ENCODE measurements at places on chromosomes 11 and 22.

DNA sequence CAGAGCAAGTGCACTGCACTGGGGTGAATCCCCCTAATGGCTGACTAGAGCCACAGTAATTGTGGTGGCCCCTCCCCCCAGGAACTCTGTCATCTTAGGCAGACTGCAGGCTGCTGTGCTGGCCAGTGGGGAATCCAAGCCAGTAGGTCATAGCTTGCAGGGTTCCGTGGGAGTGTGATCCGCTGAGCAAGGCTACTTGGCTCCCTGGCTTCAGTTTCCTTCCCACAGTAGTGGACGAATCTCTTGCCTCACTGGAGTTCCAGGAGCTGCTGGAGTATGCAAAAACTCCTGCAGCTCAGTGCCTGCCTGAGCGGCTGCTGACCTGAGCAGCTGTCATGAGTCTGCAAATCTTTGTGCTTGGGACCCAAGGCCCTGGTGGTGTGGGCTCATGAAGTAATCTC, 13.2 kb downstream of the OOSP3 start:
- DNase-seq = no peak

GRCh38 chr11:9179141-9179540, 86.0 kb downstream of the DENND5A start:
- DNase-seq = no peak

DNA sequence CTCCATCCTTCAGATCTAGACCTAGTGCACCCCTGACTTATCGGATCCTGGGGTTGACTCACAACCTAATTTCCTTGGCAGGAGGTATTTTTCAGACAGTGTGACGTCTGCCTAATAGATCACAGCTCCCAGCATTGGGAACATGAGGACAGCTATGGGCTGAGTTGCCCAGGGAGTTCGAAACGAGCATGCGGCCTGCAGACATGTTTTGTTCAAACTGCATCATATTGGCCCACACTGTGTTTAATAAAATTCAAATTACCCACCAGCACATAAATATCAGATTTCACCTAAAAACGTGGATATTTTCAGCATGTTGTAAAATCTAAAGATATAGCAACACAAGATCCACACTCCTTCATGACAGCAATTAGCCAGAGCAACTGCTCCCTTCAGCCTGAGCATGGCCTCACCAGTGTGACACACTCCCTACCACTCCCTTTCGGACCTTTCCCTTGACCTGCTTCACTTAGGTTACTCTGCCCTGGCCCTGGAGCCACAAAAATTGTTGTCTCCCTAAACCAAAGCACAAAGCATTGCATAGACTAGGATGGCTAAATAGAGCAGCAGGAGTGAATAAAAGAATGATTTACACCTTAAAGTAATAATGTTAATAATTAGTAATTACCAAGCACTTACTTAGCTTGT, 53.6 kb upstream of the USP47 start:
- no peak for DNase-seq

DNA sequence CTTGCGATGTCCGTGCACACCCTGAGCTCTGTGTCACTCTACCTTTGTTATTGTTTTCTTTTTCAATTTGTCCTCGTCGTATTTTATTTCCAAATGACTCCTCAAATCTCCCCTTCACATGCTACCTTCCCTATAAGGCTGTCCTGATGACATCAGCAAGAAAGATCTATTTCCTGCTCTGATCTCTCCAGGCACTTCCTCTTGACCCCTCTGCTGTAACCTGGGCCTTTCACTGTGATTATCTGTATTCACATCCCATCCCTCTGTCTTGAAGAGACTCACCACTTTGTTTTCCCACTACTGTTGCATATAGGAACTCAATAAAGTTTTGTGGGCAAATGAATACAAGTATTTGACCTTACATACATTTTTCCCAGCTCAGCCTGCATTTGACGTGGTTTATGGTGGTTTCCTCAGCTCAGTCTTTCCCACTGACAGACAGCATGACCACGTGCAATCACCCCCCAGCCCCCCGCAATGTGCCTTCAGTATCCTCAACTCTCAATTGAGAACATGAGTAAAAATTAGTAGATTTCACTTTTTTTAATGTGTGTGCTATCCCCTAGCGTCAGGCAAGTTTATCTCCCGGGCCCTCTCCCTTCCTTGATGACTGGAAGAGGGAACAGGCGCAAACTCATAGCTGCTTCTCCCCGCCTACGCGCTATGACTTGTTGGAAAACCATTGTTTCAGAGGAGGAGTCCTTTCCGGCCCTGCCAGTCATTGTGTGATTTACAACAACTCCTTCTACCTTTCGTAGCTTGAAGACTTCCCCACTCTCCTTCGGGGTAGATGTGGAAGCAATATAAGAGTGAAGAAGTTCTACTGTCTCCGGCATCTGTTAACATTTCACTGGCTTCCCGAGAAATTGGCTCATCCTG, 498.5 kb downstream of the NTM start:
- DNase-seq = no peak

DNA sequence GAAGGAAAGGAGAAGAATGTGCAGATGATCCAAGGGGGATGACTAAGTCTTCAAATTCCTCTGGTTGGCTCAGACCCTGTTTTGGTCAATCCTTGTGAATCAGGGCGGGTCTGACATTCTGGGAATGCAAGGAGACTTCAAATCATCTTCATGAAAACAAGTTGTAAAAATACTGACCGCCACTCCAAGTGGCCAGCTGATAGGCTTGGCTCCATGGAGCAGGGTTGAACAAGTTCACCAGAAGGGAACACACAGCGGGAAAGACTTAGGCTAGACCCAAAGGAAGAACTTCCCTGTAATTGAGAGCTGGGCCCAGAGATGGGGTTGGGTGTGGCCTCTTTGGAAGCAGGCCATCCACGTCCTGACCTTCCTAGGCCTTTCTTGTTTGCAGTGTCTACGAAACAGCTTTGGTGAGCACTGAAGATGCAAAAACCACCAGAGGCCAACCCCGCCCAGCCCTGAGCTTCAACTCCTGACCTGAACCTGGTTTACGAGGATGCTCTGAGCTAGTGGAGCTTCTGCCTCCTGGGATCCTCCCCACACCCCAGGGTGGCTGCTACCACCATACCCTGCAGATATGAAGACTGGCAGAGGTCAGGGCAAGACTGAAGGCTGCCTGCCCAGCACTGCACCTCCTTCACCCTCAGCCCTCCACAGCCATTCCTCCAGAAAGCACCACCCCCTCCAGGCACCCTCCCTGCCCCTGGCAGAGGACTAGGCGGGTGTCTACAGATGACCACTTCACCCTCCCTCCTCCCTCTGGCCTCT, 26.1 kb downstream of the GDPD5 start:
- DNase-seq = peak; percentile 98

GRCh38 chr11:92848578-92848977, 120.9 kb upstream of the MTNR1B start:
- no peak for DNase-seq

DNA sequence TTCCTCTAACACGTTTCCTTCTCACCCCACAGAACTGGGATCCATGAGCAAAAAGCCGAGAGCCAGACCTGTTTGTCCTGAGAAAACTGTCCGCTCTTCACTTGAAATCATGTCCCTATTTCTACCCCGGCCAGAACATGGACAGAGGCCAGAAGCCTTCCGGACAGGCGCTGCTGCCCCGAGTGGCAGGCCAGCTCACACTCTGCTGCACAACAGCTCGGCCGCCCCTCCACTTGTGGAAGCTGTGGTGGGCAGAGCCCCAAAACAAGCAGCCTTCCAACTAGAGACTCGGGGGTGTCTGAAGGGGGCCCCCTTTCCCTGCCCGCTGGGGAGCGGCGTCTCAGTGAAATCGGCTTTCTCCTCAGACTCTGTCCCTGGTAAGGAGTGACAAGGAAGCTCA, 24.0 kb downstream of the CD5 start:
- no peak for DNase-seq
